Stimulated activated CD4-positive, alpha-beta T cell treated with anti-CD3 and anti-CD28 coated beads, Interleukin-1b, Interleukin-23, amount 100 ng/mL, for 24 hours (primary cell): ENCODE measurements at places on chromosomes 13 and 19.
A peak's percentile ranks its signal among the peaks of the same experiment; 100 is the strongest.

DNA sequence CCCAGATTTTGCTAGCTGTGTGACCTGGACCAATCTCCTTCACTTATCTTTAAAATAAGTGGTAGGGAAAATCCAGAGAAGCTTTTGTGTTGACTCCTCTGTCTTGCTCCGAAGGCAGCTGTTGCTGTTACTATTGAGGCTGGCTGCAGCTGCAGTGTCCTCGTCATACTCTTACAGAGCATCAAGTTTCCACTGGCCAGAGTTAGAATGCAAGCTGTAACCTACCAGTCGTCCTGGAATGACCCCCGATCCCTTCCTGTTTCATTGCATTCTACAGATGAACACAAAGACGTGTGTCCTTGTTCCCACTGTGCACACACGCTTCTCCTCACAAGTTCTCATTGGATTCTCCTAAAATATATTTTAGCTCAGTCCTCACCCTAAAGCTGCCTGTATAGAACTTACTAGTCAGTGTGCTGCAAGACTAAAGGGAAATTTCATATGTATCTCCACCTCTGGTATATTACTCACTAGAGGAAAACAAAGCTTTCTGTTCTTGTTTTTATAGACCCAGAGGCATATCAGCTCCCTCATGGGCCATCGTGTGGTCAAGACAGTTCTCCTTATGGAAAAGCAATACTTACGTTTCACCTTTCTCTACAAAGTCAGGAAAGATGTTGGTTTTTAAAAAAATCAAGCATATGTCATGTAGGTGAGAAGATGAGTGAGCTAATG is 589.8 kb downstream of the LMO7 start:
- DNase-seq: no peak

DNA sequence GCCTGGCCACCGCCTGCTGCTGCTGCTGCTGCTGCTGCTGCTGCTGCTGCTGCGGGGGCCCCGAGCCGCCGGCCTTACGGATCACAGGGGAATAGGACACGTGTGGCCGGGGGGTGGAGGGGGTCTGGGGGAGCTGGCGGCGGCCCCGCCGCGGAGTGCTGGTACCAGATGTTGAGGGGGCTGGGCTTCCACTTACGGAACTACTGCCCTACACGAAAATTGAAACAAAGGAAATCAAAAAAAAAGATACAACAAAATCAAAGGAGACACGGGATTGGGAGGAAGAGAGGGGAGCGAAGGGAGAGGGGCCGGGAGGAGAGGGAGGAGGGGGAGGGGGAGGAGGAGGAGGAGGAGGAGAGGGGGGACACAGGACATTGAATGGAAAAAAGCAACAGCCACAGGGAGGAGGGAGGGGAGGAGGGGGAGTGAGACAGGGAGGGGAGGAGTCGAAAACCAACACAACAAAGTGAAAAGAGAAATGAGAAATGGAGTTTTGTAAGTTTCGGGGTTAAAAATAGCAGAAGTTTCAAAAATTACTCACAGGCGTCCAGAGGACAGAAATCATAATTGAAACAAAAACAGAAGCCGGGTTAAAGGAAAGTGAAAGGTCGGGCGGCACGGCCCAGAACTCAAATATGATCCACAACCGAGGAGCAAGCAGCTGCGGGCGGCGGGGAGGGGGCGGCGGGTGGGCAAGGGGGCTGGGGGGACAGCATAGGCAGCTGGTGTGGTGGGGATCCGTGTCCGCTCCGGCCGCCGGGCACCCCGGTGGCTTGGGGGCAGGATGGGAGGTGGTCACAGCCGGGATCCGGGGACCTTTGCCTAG is 57.8 kb downstream of the IER2 start:
- peak; percentile 45 for DNase-seq

DNA sequence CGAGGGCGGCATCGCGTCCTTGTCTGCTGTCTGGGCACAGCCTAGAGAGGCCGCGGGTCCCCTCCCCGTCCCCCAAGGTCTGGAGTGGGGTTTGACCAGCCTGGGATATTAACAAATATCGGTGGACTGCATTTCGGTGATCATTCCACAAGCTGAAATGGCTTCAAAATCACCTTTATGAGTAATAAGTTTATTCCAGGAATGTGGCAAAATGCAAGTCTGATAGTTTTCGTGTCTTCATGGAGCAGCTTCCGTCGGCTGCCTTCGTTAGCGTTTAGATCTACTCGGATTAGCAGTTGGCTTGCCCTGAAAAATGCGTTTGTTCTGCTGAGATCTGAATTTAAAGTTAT is 1.1 kb upstream of the GJA3 start:
- DNase-seq: no peak

DNA sequence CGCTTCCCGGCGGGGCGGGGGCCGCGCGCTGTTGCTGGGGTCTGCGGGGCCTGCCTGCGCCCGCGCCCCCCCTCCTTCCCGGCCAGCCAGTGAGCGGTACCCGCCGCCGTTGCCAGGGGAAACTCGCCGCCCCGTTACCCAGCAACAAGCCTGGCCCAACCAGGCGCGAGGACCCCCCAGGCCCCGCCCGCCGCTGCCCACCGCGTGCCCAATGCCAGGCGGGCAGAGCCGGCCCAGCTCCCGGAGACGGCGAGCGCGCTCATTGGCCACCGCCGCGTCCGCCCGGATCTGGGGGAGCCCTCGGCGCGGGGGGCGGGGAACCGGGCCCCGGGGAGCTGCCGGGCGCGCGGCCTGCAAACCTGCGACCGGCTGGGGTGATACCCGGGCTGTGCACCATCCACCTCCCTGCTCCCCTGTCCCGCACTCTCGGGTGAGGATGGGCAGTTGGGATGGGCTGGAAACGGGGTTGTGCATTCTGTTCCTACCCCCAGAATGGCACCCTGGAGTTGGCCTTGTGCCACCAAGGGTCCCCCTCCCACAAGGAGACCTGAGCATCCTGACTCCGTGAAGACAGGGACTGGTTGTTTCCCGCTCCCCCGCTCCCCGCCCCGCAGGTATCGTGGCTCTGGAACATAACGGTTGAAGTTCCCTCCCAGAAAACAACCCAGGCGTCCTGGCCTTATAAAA is 8.8 kb upstream of the BBC3 start:
- DNase-seq: no peak

- DNase-seq: no peak
Observed at GRCh38 chr19:19064811-19065745, 1.3 kb downstream of the SLC25A42 start.

- DNase-seq: no peak
Observed at GRCh38 chr13:95335667-95336066, 34.4 kb upstream of the ABCC4 start.

GRCh38 chr13:112686987-112687386 is 2.9 kb upstream of the ATP11A start:
- DNase-seq: no peak
